NCI-H2081 treated with DMSO at 0.1 percent for 48 hours (cell line): ENCODE measurements at places on chromosomes 11 and 22.

DNA sequence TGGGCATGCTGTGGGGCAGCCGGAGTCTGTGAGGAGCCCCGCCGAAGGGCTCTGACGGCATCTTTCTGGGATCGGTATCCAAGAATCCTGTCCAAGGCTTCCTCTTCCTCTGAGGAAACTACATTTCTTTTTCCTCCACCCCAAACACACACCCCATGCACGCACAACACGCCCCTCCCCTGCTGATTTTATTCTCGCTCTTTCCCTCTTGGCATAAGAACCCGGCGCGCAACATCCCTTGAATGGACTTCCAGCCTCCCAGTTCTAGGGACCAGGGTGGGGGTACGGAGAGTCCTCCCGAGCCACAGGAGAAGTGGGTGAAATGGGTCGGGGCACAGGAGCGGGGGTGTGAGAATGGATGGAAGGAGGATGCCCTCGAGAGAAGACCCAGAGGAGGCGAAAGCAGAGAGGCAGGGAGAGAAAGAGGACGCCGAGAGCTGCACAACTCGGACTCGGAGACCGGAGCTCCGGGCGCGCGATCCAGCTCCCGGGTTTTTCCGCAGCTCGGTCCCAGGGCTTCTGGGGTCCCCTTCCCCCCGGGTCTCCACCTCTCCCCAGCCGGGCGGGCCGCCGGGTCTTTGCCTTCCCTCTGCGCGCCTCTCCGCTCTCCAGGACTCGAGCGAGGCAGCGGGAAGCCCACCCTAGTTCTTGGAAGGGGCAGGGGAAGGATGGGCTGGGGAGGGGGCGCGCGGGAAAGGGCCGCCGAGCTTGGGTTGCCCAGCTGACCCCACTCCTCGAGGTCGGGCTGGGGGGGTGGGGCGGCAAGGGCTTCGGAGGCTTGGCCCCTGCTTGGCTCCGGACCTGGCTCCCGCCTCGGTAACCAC lies 1.5 kb upstream of the LARGE1 start:
- no peak for DNase-seq

- DNase-seq = no peak
Measured at GRCh38 chr11:37946155-37946766, 1348.2 kb upstream of the RAG2 start.

DNA sequence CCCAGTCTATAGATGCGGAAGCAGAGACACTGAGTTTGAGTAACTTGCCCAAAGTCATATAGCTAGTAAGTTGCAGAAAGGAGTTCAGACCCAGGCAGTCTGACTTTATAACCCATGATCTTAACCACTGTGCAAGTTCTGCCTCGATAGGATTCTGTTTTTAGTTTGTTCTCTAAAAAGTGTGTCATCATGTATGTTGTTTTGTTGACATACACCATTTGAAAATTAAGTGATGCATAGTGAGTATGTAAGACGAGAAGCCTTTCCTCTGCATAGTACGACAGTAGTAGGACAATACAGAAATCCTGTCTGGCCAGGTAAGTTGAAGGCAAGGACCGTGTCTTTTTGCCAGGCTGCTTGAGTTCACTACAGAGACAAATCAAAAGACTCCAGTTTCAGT lies 3.3 kb downstream of the ZC3H12C start:
- no peak for DNase-seq

DNA sequence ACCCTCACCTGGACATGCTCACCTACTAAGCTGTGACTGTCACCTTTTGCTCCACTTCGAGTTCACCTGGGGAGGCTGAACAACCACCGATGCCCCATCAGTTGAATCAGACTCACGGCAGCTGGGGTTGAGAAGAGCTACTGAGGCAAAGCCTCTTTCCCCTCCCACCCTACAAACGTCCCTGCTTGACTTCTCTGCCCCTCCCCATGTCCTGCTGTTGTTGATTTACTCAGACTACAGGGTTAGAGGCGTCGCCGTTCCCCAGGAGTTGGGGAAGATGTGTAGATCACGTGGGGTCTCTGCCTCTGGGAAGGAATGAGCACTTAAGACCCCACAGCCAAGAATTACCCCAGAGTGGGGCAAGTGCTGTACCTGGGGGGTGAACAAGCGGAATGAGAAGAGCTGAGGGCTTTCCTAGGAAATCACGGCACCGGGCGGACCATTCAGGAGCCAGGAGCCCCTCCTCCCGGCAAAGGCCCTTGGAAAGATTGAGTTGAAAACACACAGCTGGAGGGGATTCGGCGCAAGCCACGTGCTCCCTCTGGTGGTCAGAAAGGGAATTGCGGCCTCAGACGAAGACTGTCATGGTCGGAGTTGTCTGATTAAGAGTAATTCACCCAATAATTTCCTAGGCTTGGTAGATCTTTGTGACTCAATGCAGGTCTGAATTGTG lies 7.0 kb downstream of the FXYD2 start:
- no peak for DNase-seq

- no peak for DNase-seq
Measured at GRCh38 chr11:1271927-1272326, 37.5 kb downstream of the TOLLIP start.

DNA sequence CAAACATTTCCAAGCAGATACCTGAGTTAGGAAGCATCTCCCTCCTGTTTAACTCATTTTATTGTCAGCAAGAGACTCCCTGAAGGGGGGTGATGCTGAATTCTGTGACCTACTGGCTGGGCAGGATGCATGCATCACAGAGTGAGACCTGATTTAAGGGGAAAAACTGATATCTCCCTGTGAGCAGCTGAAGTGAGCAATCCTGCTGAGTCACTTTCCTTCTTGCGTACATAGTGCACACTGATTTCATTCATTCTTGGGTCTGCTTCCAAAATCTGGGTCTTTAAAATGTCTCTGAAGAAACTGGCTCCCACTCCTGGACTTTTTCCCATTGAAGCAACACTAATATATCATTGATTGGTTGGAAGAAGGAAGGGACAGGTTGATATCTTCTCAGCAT lies 23.3 kb downstream of the P4HA3 start:
- no peak for DNase-seq

DNA sequence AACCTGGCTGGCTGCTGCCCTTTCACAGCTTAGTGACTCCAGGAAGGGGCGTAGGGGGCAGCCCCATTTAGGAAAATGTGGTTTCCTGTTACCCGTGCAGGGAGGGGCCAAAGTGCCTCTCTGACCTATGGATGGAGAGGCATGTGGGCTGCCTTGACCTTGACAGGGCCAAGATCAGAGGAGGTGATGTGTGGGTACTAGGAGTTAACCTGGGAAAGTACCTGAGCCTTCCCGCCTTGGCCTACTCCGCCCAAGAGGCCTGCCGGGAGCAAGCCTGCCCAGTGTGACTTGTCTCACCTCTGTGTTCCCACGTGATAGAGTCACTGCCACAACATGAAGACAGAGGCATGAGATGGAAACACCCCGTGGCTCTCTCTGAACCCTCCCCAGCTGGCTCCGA lies 33.4 kb downstream of the GRAMD4 start:
- no peak for DNase-seq
